ENCODE measurements at places on chromosomes 6 and 20.

DNA sequence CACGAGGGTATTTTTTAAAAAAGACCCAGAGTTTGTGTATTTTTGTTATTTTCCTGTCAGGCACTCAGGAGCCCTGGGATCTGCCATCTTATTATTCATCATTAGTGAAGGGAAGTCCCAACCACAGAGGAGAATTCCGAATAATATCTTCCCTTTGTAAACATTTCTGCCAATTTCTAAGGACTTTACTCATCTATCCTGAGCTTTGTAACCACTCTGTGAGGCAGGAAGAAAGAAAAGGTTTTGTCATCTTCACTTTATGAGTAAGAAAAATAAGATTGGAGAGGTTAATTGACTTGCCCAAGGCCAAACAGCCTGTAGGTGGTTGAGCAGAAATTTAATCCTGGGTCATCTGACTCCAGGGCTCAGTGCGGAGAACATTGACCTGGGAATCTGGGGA, 23.0 kb upstream of the IYD start:
- DNase-seq, result no peak

DNA sequence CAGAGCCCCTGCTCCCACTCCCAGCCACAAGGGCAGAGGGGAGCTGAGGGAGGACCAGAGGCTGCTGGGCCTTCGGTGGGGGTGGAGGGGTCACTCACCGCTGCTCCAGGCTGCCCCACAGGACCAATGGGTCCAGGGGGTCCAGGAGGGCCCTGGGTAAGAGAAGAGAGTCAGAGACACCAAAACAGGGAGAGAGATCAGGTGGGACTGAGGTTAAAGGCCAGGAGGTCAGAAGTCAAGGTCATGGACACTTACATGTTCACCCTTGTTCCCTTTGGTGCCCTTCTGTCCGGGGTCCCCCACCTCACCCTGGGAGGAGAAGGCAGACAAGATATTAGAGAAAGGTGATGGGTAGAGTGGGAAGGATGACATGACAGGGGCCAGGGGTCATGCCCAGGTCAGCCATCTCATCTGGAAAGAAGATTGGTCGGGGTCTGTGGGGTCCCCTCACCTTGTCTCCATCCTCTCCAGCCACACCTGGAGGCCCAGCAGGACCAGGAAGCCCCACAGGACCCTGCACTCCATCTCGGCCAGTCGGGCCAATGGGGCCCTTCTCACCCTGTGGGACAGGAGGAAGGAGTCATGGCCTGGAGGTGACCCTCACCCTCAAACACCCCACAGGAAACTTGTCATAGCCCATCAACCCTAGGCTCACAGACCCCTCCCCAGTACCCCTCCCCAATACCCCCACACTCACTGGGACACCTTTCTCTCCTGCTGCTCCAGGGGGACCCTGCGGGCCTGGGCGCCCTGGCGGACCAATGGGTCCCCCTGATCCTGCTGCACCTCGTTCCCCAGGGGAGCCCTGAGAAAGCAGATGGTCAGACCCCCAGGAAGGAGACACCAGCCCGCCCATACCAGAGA, 21.0 kb downstream of the COL11A2 start:
- DNase-seq, result no peak

- DNase-seq, result no peak
Measured at GRCh38 chr6:70684794-70685493, 17.3 kb downstream of the SMAP1 start.

DNA sequence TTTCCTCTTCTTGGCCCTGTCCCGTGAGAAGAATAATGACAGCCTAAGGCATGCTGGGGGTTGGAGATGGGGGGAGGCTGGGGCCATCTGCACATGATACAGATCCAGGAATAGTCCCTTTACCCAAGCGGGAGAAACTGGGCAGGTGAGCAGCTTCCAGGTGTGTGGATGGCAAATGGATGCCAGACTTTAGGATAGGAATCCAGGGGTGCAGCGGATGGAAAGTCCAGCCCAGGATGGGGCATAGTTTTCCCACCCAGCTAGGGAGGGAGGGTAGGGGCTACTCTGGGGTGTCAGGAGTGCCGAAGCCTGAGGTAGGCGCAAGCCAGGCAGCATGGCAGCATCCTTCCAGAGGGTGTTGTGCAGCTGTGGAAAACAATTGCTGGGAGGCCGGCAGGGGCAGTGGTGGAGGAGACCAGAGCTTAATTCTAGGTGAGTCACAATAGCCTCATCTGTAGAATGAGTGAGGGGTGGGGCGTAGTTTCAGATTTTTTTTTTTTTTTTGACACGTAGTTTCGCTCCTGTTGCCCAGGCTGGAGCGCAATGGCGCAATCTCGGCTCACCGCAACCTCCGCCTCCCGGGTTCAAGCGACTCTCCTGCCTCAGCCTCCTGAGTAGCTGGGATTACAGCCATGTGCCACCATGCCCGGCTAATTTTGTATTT, 15.4 kb upstream of the FAM110A start:
- DNase-seq, result peak; percentile 16

DNA sequence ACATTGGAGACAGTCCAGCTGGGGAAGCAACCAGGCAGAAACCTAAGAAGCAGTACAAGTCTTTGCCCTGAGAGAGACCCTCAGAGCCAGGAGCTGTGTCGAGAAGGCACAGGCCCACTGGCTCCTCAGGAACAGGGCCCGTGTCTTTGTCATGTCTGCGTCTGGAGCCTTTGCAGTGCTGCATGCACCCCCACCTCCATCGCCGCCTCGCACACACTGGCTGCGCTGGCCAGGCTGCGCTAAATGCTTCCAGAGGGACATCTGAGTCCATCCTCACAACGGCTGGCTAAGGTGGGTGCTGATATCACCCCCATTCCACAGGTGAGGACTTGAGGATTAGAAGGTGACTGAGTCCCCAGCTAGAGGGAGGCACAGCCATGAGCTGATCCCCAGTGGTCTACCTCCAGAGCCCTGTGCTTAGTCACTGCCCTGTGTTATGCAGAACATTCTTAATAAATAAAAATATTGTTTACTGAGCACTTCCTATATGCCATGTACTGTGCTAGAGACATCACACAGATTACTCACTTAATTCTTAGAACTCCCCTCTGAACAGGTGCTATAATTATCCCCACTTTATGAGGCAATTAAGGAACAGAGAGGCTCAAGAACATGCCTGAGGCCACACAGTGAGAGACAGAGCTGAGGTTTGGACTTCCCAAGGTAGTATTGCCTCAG, 27.6 kb downstream of the GABRR2 start:
- no peak for DNase-seq

GRCh38 chr6:119728220-119728750, 378.7 kb upstream of the MAN1A1 start:
- DNase-seq, result no peak

- no peak for DNase-seq
Measured at GRCh38 chr6:149015535-149016525, 269.0 kb downstream of the UST start.
